Cerebellar nuclear complex (tissue), 1 donor: ENCODE measurements at places on chromosomes 2 and 18.

DNA sequence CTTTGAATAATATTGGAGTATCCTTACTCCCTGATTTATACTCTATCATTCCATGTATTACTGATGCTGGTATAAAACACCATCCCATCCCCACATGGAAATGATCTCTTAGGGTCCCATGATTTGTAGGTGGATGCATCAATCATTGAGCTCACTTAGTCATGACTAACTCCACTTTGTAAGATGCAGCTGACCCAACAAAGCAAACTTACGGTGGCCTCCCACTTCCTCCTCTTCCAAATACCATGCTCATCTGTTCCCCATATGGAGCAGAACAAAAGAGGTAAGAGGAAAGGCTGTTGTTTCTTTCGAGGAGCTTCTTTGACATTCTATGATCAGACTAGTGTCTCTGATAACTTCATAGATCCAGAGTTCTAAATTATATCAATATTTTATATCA is 640.2 kb upstream of the SLC39A10 start:
- no peak for DNase-seq

DNA sequence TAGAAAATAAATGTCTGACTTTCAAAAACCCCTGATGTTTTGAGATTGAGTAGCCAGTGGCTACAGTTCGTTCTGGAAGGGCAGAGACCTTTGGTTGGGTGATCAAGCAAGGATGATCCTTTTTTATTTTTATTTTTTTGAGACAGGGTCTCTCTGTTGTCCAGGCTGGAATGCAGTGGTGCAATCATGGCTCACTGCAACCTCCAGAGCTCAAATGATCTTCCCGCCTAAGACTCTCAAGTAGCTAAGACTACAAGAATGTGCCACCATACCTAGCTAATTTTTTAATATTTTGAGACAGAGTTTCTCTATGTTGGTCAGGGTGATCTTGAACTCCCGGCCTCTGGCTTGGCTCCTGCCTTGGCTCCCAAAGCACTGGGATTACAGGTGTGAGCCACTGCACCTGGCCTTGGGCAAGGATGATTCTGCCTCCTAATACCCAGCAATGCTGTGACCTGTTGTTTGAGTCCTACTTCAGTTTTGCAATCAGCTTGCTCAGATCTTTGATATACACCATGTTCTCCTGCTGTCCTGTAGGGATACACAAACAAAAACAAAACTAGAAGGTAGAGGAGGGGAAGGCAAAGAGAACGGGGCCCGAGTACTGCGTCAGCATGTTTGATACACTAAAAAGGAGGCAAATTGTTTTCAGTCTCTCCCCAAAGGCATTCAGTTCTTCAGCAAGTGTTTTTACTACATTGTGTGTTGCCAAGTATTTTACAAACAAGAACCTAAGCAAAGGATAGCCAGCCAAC is 59.2 kb upstream of the LYPD6B start:
- no peak for DNase-seq

- no peak for DNase-seq
These were observed 35.2 kb downstream of the LPIN1 start for GRCh38 chr2:11781602-11782001.

- DNase-seq = no peak
These were observed 4.2 kb upstream of the EGR4 start for GRCh38 chr2:73297586-73297985.

GRCh38 chr18:56878711-56879110 is 227.6 kb downstream of the WDR7 start:
- no peak for DNase-seq

DNA sequence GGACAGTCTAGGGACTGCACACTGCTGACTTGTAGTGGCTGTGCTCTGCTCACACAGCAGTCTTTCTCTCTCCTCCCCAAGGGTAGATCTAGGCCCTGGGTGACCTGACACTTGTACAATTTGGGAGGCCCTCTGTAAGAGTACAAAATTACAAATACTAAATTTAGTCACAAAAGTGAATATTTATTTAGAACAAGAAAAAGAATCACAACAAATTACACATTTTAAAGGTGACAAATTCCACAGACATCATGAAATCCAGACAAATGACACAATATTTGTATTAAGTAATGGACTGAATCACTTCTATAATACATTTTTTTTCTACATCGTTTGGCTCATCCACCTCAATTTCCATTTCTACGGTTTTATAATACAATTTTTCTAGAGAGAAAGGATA is 496.4 kb downstream of the TXNL1 start:
- DNase-seq = no peak

- no peak for DNase-seq
These were observed 506.1 kb downstream of the PTPRM start for GRCh38 chr18:8073167-8073566.

- DNase-seq = no peak
These were observed 78.3 kb upstream of the CRIM1 start for GRCh38 chr2:36277146-36277808.

DNA sequence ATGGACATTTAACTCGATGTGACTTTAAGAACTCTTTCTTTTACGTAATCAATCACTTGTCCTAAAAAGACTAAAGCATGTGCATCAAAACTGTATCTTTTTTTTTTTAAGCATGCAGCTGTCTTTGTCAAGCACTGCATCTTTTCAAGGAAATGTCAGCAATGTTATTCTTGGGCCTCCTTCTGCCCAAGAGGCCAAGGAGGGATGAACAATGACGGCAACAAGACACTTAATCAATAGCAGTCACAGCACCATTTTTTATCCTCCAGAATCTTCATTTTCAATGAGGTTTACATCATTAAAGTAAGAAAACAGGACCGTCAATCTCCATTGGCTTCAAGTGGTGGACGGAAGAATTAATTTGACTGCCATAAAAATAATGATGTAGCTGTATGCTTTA is 253.8 kb downstream of the AFF3 start:
- no peak for DNase-seq

DNA sequence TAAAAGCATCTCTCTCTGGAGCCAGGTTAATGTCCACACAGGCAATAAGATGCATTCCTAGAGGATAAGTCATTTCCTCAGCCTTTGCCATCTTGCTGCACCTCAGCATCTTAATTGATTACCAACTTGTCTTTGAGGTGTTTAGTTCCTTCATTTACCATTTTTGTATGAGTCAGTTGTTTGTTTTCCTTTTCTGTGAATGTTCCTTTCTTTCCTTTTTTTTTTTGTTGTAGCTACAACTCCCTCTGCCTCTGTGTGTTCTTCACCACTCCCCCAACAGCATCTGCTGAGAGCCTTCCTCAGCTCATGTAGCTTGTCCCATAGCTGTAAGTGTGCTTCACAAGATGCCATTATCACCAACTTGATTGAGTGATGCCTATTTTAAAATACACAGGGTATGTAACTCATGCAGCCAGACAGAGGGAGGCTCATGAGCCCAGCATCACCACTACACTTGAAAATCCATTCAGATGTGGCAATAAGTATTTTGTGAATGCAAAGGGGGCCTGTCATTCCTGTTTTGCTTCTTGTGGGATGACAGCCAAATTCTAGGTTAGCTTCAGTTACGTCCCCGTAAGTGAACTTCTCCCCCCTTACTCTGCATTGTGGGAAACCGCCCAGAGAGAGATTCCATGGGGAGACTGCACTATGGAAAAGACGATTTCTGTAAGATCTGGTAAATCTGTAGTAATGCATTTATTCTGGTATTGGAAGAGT is 315.9 kb upstream of the ZEB2 start:
- DNase-seq = no peak

DNA sequence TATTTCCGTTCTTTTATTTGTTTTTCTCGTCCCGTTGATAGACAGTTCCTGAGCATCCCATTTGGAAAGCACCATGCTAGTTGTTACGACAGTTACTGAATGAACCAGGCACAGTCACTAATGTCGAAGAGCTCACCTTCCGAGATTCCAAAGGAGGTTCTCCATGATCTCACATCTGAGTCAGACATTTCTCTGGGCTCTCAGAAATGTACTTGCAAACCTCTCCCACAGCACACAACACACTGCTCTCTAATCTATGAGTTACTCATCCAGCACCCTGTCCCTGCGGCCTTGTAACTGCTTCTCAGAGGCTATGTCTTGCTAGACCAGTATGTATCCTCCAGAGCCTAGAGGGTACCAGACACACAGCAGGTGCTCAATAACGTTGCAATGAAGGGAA is 174.7 kb downstream of the DNER start:
- DNase-seq = no peak

DNA sequence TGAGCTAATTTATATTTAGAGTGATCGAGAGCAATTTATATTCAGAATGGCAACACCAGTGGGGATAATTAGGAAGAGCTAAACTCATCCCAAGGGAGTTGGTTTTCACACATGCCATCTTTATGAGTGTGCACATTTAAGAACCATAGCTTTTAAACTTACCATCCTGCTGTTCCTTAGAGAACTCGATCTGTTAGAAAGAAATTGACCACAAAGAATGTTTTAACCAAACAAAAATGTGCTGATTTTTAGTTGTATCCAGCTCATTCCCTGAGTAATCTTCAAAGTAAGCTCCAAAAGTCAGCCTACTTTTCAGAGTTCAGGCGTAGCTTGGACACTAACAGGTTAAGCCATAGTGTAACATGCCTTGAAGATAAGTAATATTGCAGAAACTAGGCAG is 12.6 kb downstream of the MYL1 start:
- DNase-seq = no peak

DNA sequence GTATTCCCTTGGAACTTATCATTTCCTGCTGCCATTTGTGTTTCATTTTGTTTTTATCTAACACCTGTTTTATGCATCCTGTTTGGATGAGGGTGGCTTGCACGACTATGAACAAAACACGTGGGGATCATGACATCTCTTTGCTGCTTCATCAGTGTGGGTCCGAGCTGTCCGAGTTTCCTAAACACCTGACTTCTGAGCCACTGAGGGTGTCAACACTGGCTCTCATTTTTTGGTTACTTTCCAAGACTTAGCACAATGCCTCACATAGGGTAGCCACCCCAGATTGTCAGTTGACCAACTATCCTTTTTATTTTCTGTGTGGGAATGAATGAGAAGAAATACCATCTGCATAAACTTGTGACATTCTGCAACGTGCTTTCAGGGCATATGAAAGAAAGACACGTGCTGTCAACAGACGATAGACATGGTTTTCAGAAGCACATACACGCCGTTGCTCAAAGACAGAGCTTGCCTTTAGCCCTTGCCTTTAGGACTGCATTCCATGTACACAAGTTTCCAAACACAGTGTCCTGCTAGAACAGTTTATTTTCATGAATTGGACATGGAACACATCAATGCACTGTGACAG is 166.7 kb downstream of the MYT1L start:
- no peak for DNase-seq

- DNase-seq = no peak
These were observed 53.8 kb downstream of the PRKCE start for GRCh38 chr2:45705233-45705632.

DNA sequence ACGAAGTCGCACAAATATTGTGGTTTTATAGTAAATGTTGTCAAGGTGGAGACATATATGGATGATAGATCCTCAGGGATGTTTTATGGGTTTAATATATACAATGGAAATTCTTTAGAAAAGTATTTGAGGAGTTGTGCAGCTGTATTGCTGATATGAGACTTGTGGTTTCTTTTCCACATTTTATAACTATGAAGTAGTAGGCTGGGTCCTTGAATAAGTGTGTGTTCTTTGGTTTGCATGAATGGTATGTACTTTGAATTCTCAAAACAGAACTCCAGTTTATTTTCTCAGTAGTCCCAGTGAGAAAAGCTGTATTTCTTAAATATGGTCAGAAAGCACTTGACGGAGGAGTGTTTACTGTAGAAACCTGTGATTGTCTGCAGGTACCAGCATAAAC is 42.4 kb downstream of the PLCL1 start:
- DNase-seq = no peak

GRCh38 chr2:203887677-203888076 is 20.1 kb downstream of the CTLA4 start:
- DNase-seq = no peak

DNA sequence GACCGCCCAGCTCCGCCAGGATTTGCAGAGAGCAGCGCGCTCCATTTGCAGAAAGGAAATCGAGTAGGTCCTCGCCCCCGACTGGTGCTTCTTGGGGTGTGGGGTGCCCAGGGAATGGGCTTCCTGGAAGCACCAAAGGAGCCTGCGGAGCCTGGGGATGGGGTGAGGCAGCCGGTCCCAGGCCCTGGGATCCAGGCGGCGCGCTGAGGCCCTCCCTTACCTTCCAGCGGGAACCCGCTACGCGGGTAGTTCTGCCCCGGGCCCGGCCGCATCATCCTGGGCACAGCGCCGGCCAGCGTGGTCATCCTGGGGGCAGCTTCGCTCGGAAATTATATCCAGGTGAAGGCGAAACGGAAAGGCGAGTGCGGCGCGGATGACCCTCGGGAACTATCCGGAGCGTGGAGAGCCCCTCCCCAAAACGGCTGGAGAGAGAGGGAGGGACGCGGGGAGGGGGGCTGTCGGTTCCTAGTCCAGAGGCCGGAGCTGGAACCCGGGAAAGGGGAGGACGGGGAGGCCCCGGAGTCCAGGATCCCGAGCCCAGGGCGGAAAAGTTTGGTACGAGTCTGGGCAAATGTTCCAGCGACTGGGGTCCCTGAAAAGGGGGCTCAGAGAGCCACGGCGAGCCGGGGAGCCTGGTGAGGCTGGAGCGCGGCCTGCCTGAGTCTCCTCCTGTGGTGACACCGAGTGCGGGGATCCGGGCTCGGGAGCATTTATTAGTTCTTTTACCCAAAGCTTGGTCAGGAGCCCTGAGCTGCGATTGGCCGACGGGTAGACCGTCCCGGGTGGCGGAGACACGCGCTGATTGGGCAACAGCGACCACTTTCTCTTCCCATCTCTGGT is at the start of gene PAX3:
PAX3 (minus strand) TSS at position 688 of the 840 bp plus-strand sequence; CDS start at position 305, 383 bp downstream.
- DNase-seq = no peak

DNA sequence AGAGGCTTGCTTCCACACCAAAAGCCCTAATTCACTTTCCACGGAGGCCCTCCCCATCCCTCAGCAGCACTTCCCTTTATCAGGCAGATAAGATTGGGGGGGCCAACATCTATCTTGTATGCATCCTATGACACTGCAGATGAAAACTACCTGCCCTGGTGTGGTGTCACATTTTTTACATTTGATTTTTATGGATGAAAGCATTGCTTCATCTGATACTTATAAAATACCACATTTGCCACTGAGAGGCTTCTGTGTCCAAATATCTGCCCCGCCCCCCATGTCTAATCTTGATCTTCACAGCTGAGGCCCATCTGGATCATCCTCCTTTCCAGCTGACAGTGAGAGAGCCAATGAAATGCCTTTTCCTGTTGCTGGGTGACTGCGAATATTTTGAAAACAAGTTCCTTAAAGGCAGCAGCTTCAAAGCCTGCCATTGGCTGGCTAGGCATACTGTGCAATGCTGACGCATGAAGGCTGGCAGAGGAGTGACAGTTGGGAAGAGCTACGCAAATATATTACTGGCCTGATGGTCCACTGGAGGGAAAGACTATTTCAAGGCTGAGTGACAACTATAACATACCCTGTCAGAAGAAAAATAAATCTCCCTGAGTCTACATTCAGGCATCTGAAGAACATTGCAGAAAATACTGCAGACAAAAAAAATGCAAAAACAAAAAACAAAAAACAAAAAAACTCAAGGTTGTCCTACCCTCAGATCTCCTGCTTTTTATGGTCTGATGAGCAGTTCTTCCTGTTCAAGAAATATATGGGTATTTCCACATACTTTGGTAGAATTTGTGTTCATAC is 318.7 kb downstream of the PDE11A start:
- no peak for DNase-seq

- no peak for DNase-seq
These were observed 205.1 kb upstream of the TNP1 start for GRCh38 chr2:217065012-217065290.
